AG08396 (cell line): ENCODE measurements at places on chromosomes 7 and 10.

DNA sequence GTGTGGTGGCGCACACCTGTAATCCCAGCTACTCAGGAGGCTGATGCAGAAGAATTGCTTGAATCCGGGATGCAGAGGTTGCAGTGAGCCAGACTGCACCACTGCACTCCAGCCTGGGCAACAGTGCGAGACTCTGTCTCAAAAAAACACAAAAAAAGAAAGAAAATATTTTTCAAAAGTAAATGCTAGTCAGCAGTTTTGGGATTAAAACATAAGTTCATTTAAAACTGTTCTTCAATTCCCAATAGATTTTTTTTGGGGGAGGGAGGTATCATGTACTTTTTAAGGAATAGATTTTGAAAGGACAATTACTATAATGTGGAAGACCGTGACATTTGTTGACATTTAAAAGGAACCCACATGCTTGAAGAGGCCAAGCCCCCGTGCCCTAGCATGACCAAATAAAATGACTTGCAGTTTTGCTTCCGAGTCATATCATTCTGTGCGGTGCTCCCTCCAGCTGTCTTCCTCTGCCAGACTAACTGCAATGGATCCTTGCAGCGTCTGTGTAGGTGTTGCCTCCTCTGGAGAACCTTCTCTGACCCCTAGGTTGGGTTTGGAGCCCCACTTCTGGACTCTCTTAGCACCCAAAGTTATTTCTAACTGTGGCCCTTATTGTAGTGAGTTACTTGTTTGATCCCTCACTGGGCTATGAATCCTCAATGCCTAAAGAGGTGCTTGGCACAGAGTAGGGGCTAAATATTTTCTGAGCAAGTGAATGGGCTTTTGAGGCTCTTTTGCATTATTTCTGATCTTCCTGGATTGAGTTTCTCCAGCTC, 17.4 kb upstream of the HPS1 start:
- no peak for DNase-seq

DNA sequence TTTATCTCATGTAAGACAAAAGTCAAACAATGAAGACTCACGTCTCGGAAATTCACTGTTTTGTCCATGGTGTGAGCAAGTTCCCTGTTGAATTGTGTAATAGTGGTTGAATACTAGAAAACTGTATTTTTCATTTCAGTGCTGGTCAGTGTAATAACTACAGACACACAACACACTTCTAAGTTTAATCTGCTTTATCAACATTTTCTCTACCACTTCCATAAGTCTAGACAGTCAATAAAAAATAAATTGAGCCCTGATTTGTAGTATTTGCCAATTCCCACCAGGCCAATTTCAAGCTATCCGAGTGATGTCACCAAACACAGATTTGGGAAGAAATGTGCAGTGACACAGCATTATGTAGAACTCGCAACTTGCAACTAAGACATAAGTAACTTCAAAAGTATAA, 81.9 kb downstream of the GPR141 start:
- no peak for DNase-seq

- no peak for DNase-seq
Observed at GRCh38 chr10:3048119-3049019, 19.0 kb upstream of the PFKP start.

GRCh38 chr7:108002726-108003598, at the start of gene LAMB1:
Gene LAMB1 (minus strand): TSS chr7:108003161. CDS start chr7:108002885, 276 bp downstream.
- peak; percentile 93 for DNase-seq
